ENCODE measurements at places on chromosomes 11 and 22. TPM values are rescaled to one million over a fixed set of nuclear protein-coding genes. Genes with fewer than 3 reads are reported as not detected.

DCHS1 gene
- total RNA-seq = 25.1 TPM

OVCH2 gene
- total RNA-seq = 0.20 TPM

CWF19L2 gene
- total RNA-seq = 12.1 TPM

APOA4 gene
- total RNA-seq = not detected

VSIG10L2 gene
- not detected for total RNA-seq

DNA sequence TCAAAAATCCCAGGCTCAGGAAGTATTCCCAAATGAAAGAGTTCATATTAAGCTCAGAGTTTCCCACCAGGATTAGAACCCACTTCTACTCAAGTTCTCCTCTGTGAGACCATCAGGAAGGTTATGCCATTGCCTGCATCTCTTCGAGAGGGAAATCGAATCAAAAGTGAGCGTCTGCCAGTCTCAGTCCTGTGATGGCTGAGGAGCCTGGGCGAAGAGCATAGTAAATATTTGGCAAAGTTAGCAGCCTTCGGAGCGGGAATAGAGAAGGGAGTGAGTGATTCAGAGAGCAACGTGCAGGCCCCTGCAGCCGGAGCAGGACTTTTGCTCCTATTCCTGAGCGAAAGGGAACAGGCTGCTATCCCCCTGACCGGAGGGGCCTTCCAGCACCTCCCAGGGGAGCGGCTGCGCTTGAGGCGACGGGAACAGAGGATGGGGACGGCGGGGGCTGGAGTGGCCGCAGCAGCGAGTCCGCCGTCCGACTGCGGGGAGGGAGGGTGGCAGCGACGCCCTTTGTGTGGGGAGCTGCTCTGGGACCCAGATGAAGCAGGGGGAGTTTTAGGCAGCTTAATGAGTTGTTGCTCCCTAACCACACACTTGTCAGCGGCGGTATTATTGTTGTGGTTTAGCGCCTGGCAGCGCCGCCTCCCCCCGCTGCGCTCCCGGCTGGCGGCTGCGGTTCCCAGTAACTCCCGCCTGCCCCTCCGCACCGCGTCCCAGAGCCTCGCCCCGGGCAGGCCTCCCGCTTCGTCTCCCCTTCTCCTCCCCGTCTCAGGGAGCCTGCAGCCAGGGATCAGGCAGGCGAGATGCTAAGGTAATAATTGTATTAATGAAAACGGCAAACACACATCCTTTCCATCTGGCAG lies 21.7 kb upstream of the NRGN start:
- no peak for DNase-seq

MS4A15 gene
- not detected for total RNA-seq

KRTAP5-11 gene
- not detected for total RNA-seq

SOX6 gene
- 36.1 TPM for total RNA-seq

DNA sequence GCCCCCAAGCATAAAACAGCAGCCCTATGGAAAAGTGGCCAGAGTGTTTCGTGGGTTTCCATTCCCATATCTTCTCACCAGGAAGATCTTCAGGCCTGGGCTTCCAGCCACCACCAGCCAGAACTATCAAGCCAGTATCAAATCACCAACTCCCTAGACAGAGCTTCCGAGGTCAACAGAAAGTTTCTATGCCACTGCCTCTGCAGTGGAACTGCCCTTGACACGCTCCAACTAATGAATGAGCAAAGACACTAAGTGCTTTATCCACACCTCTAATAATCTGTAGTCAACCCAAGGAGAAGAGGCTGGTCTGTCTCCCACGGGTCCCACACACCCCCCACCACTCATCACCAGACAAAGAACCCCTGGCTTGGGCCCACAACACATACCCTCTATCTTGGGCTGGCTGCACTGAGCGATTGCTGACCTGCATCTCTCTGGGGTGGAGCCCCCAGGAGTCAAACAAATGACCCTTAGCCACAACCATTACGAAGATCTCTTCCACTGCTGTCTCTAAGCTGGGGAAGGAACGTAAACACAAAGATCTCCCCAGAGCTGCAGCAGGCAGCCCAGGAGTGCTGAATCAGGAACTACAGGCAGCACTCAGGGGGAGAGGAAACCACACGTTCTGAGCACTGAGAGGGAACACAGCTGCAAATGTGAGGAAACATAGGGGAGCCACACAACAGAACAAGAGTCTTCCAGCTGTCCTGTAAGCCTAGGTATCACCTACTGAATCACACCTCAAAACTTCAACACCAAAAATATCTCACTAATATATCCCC lies 9.7 kb downstream of the OR5AN1 start:
- no peak for DNase-seq

DNA sequence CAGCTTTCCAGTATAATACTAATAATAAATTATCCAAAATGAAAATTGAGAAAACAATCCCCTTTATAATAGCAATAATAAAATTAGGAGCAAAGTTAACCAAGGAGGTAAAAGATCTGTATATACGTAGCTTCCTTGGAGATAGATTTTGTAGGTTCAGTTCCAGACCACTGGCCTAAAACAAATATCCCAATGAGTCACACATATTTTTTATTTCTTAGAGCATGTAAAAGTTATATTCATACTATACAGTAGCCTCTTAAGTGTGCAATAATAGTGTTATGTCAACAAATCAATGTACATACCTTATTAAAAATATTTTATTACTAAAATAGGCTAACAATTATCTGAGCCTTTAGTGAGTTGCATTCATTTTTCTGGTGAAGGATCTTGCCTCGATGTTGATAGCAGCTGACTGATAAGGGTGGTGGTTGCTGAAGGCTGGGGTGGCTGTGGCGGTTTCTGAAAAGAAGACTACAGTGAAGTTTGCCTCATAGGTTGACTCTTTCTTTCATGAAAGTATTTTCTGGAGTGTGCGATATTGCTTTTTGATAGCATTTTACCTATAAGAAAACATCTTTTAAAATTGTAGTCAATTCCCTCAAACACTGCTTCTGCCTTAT lies 178.5 kb downstream of the ARHGAP42 start:
- no peak for DNase-seq
